Stimulated activated CD8-positive, alpha-beta memory T cell treated with anti-CD3 and anti-CD28 coated beads, Interleukin-15, amount 100 ng/mL, for 1 hour (primary cell): ENCODE measurements at places on chromosomes 7 and 10.

GRCh38 chr7:11128498-11128897 lies 154.8 kb downstream of the PHF14 start:
- DNase-seq = no peak

DNA sequence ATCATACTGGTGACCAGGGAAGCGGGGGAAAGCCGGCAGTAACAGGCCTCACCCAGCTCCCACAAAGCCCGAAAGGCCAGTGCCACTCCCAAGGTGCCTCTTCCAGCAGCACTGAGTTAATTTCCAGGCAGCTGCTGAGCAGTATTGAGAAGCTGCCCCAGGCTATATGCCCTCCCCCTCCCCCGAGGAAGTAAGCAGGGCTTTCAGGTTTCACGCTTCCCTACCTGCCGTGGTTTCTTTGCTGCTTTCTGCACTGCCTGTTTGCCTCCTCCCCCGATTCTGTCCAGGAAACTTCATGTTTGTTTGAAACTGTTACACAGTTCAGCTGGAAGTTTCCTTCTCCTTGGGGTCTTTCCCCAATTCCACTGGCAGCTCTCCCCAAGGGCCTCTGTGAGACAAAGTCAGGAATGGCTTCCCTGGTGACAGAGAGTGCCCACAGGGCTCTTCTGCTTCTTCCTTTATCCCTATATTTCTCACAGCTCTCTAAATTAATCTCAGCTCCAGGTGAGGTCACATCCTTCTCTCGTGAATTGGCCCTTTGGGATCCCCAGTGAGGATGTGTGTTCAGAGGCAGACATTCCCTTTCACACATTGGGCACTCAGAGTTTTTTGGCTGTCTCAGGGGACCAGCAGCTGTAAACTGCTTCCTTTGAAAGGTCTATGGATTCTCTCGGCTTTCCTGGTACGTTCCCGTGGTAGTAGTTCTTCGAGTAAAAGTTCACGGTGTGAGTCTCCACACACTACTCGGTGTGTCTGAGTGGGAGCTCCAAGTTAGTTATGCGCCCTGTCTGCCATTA lies 19.4 kb downstream of the C1GALT1 start:
- DNase-seq = no peak

GRCh38 chr10:98308669-98309365 lies 40.8 kb upstream of the LOXL4 start:
- DNase-seq = no peak

GRCh38 chr7:37092548-37092947 lies 356.1 kb downstream of the ELMO1 start:
- DNase-seq = no peak

- DNase-seq = no peak
Measured at GRCh38 chr10:116764979-116765378, 22.6 kb upstream of the HSPA12A start.

DNA sequence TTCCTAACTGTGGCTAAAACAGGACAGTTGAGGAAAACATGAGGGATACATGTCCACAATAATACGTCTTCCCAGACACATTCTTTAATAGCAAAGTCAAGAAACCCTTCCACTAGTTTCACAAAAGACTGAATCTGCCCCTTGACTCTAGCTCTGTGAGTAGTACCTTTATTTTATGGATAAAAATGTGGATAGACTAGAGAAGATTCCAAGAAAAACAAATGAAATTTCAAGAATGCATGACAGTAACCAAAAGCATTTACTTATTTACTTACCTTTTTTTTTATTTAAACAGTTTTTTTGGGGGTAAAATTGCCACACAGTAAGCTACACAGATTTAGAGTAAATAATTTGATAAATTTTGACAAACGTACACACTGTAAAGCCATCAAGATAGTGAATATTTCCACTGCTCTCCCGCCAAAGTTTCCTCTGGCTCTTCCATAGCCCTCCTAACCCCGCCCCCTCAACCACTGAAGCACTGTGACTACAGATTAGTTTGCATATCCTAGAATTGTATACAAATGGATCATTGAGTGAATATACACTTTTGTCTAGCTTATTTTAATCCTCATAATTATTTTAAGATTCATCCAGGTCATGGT lies 420.4 kb upstream of the ZMIZ1 start:
- no peak for DNase-seq

DNA sequence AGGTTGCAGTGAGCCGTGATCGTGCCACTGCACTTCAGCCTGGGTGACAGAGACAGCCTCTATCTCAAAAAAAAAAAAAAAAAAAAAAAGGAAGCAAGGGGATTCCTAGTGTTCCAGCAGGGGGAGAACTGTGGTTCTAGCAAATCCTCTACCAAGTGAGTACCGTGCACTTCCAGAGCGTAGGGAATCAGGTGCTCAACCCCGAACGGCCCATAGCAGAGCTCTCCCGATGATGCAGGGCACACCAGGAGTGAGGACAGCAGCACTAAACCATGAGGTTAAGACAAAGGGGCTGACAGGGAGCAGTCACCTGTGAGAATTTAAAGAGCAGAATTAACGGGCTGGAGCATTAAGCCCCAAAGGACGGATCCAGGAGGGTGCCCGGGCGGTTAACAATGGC lies 173.6 kb downstream of the PTPRN2 start:
- no peak for DNase-seq

- peak; percentile 6 for DNase-seq
Measured at GRCh38 chr7:1368682-1369571, 90.3 kb downstream of the MICALL2 start.

DNA sequence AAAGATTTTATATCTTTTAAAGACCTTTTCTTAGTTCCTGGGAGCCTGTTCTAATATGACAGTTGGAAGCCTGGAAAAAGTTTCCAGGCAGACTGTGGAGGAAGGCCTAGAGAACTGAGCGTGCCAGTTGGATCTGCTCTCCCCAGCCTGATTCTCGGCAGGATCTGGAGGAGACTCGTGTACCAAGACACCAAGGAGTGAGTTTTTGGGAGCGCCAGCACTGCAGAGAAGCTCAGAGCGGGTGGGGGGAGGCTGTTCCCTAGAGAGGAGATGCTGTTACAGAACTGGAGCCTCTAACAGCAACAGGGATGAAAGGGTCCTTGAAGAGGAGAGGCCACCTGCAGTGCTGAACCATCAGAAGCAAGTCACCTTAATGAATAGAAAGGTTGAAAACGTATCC lies 52.9 kb downstream of the LYZL2 start:
- DNase-seq = no peak

DNA sequence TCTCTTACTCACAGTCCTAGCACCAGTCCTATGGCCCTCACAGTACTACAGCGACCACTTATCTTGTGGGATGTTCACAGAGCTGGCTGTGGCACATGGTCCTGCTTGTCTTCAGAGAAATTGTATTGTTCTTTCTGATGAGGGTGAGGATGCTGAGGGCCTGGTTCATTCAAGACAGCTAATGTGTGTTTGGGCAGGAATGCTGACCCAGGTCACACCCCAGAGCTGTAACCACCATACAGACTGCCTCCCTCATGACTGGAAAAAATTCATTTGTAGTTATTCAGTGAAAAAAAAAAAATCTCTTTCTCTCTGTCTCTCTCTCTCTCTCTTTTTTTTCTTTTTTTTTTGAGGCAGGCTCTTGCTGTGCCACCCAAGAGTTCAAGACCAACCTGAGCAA lies 83.5 kb downstream of the KLF6 start:
- DNase-seq = no peak

DNA sequence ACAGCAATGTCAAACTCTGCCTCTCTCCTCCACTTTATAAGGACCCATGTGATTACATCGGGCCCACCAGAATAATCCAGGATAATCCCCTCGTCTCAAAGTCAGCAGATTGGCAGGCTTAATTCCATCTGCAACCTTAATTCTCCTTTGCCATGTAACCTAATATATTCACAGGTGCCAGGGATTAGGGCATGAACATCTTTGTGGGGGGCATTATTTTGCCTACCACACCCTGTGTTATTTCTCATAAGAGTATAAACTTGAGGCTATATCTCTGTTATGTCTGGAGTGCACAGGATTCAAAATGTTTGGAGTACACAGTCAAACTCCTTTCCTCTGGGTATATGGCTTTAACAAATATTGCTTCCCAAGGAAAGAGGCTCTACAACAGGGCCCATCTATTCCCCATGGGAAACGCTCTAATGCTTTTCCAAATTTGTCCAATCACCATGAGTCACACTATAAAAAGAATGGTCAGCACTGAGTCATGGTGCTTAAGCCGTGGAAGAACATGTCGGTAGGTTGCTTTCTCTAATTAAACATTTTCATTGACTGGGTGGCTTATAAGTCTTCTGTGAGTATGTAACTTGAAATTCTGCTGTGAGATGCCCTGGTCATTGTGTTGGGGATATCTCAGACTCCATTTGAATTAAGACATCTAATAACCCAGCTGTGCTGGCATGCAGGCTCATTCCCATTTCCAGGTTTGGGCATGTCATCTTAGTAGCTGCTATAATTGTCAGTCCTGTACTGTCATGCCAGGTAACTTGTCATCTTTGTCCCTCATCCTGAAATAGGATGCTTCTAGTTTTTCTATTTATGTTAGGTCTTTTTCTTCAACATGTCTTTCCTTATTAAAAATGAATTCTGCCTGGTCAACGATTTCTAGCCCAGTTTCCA lies 11.5 kb upstream of the AKR1B10 start:
- no peak for DNase-seq

GRCh38 chr10:71244431-71245419 lies 32.4 kb downstream of the UNC5B start:
- DNase-seq = no peak

DNA sequence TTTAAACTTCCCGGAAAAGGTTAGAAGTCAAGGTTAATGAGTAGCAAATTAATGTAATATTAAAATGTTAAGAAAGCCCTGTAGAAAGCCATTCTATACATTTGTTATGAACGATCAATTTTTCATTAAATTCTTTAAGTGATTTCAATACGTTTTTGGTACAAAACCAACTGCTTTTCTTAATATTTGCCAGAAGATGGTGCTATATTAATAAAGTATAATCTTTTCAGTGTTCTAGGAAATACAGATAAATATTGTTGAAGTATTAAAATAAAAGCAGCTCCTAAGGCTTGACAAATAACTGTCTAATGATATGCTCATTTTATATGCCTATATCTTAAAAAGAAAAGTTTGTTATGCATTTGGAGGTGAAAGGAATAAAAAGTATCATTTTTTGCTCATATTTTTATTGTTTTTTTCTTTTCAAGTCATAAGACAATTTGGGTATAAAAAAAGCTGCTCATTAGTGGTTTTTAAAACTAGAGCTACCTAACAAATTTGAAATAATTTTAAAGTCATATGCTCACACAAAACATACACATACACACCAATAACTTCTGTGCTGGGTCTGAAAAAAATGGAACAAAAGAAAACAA lies 130.3 kb upstream of the POT1 start:
- no peak for DNase-seq

DNA sequence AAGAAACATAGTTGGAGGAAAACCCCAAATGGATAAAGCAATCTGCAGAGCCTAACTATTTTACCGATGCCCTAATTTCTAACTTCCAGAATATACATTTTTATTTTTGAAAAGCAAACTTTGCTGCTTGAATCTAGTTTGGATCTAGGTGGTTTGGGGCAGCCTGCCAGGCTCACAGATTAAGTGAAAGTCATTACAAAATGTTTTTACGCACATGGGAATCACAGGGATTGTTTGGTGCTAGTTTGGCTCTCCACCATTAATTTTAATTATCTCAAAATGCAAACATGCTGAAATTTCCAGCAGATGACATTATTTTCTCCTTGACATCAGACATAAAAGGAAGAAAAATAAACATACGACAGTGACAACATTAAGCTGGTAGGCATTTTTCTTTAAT lies 166.7 kb upstream of the INHBA start:
- DNase-seq = no peak

GRCh38 chr7:72190919-72191318 lies 221.2 kb downstream of the CALN1 start:
- DNase-seq = no peak

DNA sequence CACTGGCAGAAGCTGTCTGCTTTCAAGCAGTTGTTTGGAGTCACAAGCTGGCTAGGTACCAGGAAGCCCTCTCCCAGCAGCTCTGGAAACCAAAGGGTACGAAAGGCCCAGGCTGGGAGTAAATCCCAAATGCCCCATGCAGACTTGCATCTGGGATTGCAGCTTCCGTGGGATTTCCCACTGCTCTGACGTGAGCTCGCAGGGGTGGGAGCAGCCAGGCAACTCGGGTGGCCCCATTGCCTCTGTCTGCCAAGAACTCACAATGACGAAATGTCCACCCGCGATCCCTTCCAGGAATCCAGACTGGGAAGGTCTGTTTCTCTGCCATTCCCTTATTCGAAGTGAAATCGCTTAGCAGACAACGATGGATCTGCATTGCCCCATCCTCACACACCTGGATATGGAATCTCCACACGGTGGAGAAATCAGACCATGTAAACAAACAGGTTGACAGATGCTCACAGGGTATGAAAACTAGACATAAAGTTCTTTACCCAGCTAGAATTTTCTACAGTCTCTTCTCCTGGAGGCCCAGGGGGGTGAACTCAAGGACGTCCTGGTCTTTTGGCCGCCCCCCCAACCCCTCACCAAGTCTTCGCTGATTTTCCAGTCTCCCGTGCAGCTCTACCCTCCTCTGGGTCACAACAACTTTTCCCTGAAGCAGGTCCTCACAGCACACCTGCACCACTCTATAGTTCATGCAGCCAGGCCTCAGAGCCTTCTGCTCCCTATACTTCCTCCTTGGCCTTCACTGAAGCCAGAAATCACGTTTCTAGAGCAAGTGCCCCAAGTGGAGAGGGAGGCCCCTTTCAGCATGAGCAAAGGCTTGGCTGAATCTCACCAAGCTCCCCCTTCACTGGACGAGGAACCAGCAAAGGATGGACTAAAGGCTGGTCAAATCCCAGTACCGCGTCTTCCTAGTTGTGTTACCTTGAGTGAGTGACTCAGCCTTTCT lies 20.0 kb downstream of the SH3PXD2A start:
- no peak for DNase-seq

- DNase-seq = no peak
Measured at GRCh38 chr7:69682518-69682917, 84.2 kb downstream of the AUTS2 start.

GRCh38 chr10:74171625-74172024 lies 20.6 kb downstream of the ADK start:
- DNase-seq = no peak

GRCh38 chr10:72334825-72335393 lies 19.8 kb downstream of the DNAJB12 start:
- peak; percentile 59 for DNase-seq

DNA sequence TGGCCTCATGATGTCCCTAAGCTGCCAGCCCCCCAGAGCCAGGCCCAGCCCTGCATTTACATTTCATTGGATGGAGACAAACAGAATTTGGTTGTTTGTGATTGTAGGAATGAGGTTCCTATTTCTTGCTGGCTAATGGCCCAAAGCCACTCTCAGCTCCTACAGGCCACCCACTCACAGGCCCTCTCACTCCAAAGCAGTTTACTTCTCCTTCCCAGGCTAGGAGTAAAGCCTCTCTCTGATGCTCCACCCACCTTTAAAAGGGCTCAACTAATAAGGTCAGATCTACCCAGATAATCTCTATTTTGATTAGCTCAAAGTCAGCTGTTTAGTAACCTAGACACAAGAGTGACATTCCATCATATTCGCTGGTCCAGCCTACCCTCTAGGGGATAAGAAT lies 11.2 kb upstream of the CUZD1 start:
- DNase-seq = no peak

- no peak for DNase-seq
Measured at GRCh38 chr7:40782836-40783235, 648.0 kb downstream of the SUGCT start.

GRCh38 chr7:101108961-101109360 lies 17.9 kb upstream of the SERPINE1 start:
- no peak for DNase-seq

GRCh38 chr10:122057841-122058413 lies 69.0 kb downstream of the TACC2 start:
- no peak for DNase-seq

- no peak for DNase-seq
Measured at GRCh38 chr10:89382757-89383156, 4.9 kb downstream of the IFIT1B start.
